SJSA1 (cell line): ENCODE measurements at places on chromosomes 5 and 9. TPM values are rescaled to one million over a fixed set of nuclear protein-coding genes. Genes with fewer than 3 reads are reported as not detected.

DNA sequence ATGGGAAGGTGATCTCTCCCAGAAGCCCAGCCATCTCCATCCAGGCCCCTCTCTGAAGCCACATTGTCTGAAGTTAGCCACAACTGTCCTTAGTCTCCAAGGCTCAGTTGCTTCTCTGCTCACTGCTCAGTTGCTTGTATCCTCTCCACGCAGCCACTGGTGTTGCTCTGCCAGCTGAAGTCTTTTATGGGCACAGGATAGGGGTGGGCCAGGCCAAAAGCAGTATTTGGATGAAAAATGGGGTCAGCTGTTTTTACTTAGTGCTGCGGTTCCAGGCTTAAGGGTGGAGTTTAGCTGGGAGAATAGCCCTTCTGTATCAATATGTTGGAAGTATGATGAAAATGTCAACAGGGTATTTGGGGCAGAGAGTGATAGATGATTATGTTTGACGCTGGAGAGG lies 168.8 kb upstream of the PPP1R2B start:
- no peaks in the 10 kb centered on the region for H3K36me3 ChIP-seq
- no peaks in the 10 kb centered on the region for H3K4me1 ChIP-seq
- no peak overlapping the region for H3K27ac ChIP-seq
- no peak overlapping the region for H3K4me3 ChIP-seq
- no peak for DNase-seq

- no peak overlapping the region for H3K4me3 ChIP-seq
- H3K27ac ChIP-seq, result no peak overlapping the region
- no peaks in the 10 kb centered on the region for H3K4me1 ChIP-seq
- no peaks in the 10 kb centered on the region for H3K27me3 ChIP-seq
- DNase-seq, result no peak
- H3K36me3 ChIP-seq, result no peaks in the 10 kb centered on the region
These were observed 273.2 kb upstream of the CDH9 start for GRCh38 chr5:27311544-27311943.

GRCh38 chr9:33934188-33934878 lies 114.4 kb downstream of the UBAP2 start:
- no peak overlapping the region for H3K27ac ChIP-seq
- no peaks in the 10 kb centered on the region for H3K4me1 ChIP-seq
- H3K27me3 ChIP-seq, result no peaks in the 10 kb centered on the region

The NRG2 gene
- total RNA-seq, result not detected in 2 replicates

GRCh38 chr5:43227655-43228054 lies 35.6 kb downstream of the NIM1K start:
- no peak overlapping the region for H3K4me3 ChIP-seq
- DNase-seq, result no peak
- no peaks in the 10 kb centered on the region for H3K27me3 ChIP-seq
- H3K4me1 ChIP-seq, result no peaks in the 10 kb centered on the region
- no peak overlapping the region for H3K27ac ChIP-seq
